ENCODE measurements at places on chromosomes 16 and 17. TPM values are rescaled to one million over a fixed set of nuclear protein-coding genes. Genes with fewer than 3 reads are reported as not detected.

The HOXB9 gene
- total RNA-seq = not detected

The JPT1 gene
- 78.8 TPM for total RNA-seq

The OMG gene
- total RNA-seq = 26.8 TPM

The ITGB4 gene
- total RNA-seq = 0.17 TPM

DNA sequence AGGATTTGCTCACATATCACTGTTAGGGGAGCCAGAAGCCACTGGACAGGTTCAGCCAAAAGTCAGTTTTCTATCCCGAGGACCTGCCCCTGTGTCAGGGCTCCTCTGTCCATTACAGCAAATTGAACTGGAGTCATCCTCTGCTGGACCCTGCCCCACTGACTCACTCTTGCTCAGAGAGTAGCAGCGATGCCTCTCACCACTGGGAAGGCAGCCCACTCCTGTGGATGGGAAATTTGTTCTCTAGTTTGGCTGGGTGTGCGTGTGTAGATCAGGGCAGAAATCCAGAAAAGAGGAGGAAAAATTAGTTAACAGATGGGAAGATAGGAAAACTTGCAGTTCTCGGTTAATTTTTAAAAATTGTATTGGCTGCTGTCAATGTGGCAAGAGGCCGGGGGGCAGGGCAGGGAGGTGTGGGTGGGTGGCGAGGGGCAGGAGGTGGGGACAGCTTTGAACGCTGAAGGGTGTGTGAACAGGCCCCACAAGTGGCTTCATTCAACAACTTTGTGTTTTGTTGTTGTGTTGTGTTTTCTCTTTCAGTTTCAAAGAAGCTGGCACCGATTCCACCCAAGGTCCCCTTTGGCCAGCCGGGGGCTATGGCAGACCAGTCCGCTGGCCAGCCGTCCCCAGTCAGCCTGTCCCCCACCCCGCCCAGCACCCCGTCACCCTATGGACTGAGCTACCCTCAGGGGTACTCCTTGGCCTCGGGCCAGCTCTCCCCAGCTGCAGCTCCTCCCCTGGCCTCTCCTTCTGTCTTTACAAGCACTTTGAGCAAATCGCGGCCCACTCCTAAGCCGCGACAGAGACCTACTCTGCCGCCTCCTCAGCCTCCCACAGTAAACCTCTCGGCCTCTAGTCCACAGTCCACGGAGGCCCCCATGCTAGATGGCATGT is 33.6 kb downstream of the ELAC2 start:
- H3K27ac ChIP-seq = peak overlapping the region; percentile 75
- no peaks in the 10 kb centered on the region for H3K27me3 ChIP-seq
- H3K36me3 ChIP-seq = no peaks in the 10 kb centered on the region

GRCh38 chr16:31265329-31266245 is 5.8 kb downstream of the ITGAM start:
- DNase-seq = no peak
- H3K4me3 ChIP-seq = no peak overlapping the region
- no peaks in the 10 kb centered on the region for H3K27me3 ChIP-seq
- H3K4me1 ChIP-seq = no peaks in the 10 kb centered on the region
- no peaks in the 10 kb centered on the region for H3K36me3 ChIP-seq

The SHISA9 gene
- total RNA-seq = not detected

- no peak overlapping the region for H3K27ac ChIP-seq
- no peaks in the 10 kb centered on the region for H3K36me3 ChIP-seq
- DNase-seq = no peak
- H3K27me3 ChIP-seq = no peaks in the 10 kb centered on the region
These were observed 15.2 kb downstream of the UBE2O start for GRCh38 chr17:76437467-76438402.

- H3K36me3 ChIP-seq = no peaks in the 10 kb centered on the region
- no peaks in the 10 kb centered on the region for H3K27me3 ChIP-seq
- no peak overlapping the region for H3K4me3 ChIP-seq
- H3K4me1 ChIP-seq = no peaks in the 10 kb centered on the region
- DNase-seq = no peak
These were observed 236.0 kb downstream of the RBFOX3 start for GRCh38 chr17:79374807-79375206.

The SPIRE2 gene
- total RNA-seq = 3.8 TPM

DNA sequence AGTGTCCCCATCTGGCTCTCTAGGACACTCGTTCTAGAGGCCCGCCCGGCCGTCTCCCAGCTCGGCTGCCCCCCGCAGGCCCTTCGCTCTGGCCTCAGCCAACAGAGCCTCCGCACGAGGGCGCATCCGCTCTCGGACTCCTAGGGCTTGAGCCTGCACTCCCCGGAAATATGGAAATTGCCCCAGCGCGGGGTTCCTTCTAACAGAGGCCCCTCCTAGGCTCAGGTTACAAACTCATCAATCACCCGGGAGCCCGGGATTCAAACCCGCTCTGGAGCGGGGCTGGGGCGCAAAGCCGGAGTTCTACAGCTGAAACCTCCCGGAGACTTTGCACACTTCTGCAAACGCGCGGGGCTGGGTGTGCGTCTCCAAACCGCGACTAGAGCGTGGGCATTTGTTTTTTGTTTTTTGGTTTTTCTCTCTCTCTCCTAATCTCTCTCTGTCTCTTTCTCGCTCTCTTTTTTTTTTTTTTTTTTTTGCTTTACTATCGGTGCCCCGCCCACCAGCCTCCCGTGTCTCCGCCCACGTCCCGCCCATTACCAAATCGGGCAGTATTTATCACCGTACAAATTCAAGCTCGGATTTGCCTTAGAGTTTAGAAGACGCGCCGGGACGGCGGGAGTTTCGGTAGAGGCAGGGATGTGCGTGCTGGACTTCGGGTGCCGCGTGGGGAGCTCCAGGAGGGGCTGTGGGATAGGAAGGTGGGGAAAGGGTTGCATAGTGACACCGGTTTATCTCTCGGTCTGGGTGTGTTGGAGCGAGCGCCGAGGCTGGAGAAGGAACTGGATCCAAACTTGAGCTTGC is 2.4 kb upstream of the FOXL1 start:
- DNase-seq = peak; percentile 99
- H3K27me3 ChIP-seq = no peaks in the 10 kb centered on the region
- H3K4me3 ChIP-seq = peak overlapping the region; percentile 86

The C16orf74 gene
- total RNA-seq = 5.4 TPM

The SGSH gene
- total RNA-seq = 12.1 TPM

DNA sequence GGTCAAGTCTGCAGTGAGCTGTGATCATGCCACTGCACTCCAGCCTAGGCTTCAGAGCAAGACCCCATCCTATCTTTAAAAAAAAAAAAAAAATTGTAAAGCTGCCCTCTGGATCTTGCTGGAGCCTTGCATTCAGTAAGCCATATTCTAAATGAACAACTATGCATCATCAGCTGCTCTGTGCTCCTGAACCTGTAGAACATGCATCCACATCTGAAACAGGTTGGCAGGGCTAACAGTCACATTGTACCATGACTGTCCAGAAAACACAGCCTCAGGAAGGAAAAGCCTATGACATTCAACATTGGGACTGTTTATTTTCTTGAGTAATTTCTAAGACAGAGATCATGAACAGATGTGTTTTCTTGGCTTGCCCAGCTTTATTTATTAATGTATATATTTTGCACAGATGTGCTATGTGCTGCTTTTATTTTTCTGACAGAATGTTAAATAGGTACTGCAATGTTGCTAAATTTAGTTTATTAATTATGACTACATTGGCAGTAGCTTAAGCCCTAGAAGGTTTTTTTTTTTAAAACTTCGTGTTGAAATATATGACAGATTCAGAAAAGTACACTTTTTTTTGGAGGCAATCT is 19.8 kb downstream of the ACSF2 start:
- no peak overlapping the region for H3K4me3 ChIP-seq
- H3K27ac ChIP-seq = no peak overlapping the region
- H3K27me3 ChIP-seq = no peaks in the 10 kb centered on the region
- no peaks in the 10 kb centered on the region for H3K4me1 ChIP-seq
- peak; percentile 49 for DNase-seq
- H3K36me3 ChIP-seq = no peaks in the 10 kb centered on the region

DNA sequence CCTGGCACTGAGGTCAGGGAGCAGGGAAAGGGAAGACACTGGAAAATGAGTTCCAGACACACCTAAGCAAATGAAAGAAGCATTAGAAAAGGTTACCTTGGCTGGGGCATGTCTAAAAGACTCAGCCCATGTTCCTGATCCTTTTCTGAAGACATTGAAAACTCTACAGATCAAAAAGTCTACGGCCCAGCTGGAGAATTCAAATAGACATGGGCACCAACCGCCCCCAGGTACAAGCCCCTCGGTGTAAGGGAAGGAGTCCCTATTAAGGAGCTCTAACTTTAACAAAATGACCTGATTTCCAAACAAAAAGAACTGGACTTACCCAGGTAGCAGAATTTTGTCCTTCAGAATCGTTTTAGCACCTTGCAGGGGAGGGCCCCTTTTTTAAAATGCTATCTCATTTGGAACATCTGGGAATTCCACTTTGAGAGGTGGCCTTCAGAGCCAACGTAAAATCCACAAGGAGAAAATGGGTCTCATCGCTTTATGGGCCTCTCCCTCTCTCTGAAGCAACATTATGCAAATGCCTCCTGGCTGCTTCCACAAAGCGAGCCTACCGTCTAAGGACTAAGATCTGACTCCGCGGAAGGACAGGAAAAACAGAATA is 43.6 kb upstream of the RBFOX3 start:
- H3K36me3 ChIP-seq = no peaks in the 10 kb centered on the region
- no peaks in the 10 kb centered on the region for H3K27me3 ChIP-seq
- DNase-seq = no peak
- no peaks in the 10 kb centered on the region for H3K4me1 ChIP-seq
- H3K4me3 ChIP-seq = no peak overlapping the region

GRCh38 chr16:66662445-66663194 is 33.9 kb downstream of the CMTM4 start:
- no peaks in the 10 kb centered on the region for H3K36me3 ChIP-seq
- no peaks in the 10 kb centered on the region for H3K27me3 ChIP-seq
- H3K4me3 ChIP-seq = no peak overlapping the region
- peaks cover 2% of the 10 kb centered on the region for H3K4me1 ChIP-seq
- no peak overlapping the region for H3K27ac ChIP-seq

DNA sequence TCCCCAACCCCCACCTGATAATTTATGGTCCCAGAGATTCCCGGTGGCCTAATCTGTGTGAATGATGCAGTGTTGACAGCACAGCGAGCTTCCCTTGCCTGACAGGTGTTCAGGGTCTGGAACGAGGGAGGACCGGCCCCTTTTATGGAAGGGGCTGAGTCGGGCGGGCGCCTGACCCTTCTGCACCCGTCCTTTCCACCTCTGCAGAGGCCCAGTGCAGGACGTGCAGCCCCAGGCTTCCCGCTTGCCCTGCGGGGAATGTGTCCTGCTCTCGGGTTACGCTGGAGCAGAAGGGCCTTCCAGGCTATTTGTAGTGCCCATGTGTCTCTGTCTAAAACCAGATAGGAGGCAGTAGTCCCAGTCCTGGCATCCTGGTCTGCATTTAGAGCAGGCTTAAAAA is 16.2 kb downstream of the SMTNL2 start:
- H3K36me3 ChIP-seq = no peaks in the 10 kb centered on the region
- H3K4me3 ChIP-seq = no peak overlapping the region
- DNase-seq = no peak
- H3K27me3 ChIP-seq = peaks cover 24% of the 10 kb centered on the region
- H3K27ac ChIP-seq = no peak overlapping the region

DNA sequence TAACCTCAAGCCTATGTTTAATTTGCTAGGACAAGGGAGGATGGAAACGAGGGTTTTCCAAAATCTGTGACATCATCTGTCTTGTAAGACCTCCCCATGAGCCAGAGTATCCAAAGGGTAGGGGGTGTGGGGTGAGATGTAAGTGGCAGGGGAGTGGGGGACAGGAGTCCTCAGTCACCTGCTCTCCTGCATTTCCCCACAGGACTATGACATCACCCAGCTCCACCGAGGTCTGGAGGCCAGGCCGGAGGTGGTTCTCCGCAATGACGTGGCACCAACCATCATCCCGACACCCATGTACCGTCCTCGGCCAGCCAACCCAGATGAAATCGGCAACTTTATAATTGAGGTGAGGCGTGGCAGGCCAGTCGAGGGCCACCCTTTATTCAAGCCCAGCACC is 41.5 kb upstream of the CDH1 start:
- no peak overlapping the region for H3K27ac ChIP-seq
- H3K27me3 ChIP-seq = no peaks in the 10 kb centered on the region
- H3K4me3 ChIP-seq = no peak overlapping the region
- no peaks in the 10 kb centered on the region for H3K4me1 ChIP-seq

- no peak overlapping the region for H3K4me3 ChIP-seq
- H3K4me1 ChIP-seq = no peaks in the 10 kb centered on the region
- H3K36me3 ChIP-seq = no peaks in the 10 kb centered on the region
- DNase-seq = no peak
- no peaks in the 10 kb centered on the region for H3K27me3 ChIP-seq
These were observed 9.3 kb downstream of the ADCY7 start for GRCh38 chr16:50275428-50276325.

DNA sequence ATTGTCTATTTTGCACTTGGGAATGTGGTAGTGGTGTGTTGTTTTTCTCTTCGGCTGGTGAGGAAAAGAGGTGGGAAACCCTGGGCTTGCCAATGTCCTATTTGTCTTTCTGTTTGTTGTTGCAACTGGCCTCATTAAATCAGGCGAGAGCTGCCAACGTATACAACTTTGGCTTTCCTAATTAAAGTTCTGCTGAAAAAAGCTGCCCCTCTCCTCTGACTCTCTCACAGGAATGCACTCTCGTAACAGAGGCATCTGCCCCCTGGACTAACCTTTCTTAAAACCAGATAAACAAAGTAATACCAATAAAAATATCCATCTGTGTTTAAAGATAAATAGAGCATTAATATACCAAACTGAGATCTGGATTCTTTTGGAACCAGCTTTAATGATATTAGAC is 7.8 kb downstream of the CDRT15 start:
- H3K27me3 ChIP-seq = no peaks in the 10 kb centered on the region
- no peak overlapping the region for H3K4me3 ChIP-seq
- H3K4me1 ChIP-seq = no peaks in the 10 kb centered on the region
- H3K27ac ChIP-seq = no peak overlapping the region
- DNase-seq = peak; percentile 10

GRCh38 chr16:89022051-89022836 is 45.2 kb upstream of the CBFA2T3 start:
- no peak overlapping the region for H3K27ac ChIP-seq
- no peak for DNase-seq
- no peaks in the 10 kb centered on the region for H3K36me3 ChIP-seq
- no peak overlapping the region for H3K4me3 ChIP-seq
- H3K4me1 ChIP-seq = no peaks in the 10 kb centered on the region

DNA sequence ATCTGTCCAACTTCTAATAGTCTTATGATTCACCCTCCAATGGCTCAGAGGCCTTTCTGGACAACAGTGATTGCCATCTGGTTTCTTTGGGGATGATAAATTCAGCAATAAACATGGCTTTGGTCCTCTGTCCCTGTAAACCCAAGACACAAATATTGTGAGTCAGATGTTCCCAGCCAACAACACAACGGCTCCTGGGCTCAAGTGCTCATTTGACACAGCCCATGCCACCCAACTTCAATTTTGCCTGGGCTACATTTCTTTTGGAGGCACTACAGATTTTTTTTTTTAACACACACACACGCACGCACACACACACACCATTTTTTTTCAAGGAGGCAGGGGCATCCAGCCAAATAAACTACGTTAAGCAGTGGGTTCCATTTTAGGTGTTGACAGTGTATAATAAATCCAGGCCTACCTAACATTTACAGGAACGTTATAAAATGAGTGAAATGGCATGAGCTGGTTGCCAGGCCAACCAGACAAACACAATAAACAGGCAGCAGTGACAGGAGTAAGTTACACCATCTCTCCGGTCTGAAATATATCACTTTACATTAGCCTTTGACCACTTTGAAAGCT is 939.9 kb upstream of the SOX9 start:
- H3K4me1 ChIP-seq = no peaks in the 10 kb centered on the region
- DNase-seq = peak; percentile 57
- no peak overlapping the region for H3K4me3 ChIP-seq
- H3K36me3 ChIP-seq = no peaks in the 10 kb centered on the region

The PSMB10 gene
- total RNA-seq = 53.2 TPM
